ENCODE measurements at places on chromosomes 5 and 9.

DNA sequence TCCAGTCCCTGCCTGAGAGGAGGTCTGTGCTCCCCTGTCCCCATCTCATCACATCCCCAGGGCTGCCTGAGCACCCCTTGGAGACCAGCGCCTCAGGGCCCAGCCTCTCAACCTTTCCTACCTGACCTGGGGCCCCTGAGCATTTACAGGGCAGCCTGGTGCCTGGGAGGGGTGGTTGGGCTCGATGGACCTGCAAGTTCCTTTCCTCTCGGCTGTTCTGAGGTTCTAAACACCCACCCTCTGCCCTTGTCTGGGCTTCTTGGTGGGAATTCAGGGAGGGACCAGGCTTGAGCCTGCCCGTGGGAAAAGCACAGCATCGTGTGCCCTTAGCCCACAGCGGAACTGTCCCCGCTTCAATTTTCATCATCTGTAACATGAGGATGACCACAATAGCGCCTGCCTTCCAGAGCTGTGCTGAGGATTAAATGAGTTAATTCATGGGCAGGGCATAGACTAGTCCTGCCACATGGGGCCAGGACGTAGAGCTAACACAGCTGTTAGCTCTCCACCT, 91.0 kb upstream of the SH3PXD2B start:
- no peak for DNase-seq

DNA sequence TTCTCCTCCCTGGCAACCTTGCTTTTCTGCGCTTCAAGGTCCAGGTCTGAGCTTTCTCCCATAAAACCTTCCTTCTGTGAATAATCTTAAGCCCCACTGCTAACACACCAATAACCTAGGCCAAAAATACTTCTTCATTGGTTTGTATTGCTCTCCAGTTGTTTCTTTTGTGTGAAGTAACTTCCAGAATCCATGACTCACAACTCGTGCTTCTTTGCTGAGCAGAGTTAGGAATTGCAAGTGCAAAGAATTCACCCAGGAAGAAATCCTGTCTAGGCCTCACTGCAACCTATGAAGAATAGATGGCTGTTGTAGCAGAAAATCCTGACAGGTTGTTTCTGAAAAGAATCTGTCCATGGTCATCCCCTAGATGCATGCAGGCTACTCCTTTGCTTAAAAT, 295.7 kb downstream of the MED10 start:
- no peak for DNase-seq

DNA sequence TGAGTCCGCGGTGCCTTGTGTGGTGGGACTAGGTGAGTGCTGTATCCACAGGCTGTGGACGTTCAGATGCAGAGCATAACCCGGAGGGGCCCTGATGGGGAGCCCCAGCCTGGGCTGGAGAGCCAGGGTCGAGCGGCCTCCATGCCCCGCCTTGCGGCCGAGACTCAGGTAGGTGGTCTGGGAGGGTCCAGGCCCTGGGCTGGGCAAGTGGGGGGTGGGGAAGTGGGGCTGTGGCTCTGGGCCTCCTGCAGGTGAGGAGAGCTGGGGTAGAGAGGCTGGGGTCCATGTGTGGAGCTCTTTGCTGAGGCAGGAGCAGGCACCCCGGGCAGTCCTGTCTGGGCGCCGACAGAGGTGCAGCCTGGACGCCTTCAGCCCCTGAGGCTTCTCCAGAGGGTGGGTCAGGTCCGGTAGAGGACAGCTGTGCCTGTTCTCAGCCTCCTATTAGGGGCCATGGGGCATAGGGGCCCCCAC, 241.1 kb downstream of the CACNA1B start:
- DNase-seq = no peak

DNA sequence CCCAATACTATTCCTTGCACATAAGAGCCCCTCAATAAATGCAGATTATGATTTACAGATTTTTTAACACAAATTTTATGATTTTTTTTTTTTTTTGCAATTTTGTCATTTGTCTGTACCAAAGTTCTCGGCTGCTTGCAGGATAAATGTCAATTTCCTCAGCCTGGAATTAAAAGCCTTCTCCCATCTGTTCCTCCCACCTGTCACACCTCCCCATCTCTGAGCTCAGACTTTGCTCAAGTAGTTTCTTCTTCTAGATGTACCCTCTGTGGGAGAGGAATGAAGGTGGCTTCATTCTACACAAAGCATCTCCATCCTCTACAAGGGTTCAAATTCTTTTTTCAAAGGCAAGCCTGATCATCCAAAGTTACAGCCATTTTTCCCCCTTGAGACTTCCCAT, 153.7 kb upstream of the GRAMD2B start:
- DNase-seq = no peak

GRCh38 chr5:153456354-153456753, 34.1 kb upstream of the GRIA1 start:
- DNase-seq = no peak

- no peak for DNase-seq
These were observed 1636.5 kb upstream of the C9orf72 start for GRCh38 chr9:29209748-29210291.

DNA sequence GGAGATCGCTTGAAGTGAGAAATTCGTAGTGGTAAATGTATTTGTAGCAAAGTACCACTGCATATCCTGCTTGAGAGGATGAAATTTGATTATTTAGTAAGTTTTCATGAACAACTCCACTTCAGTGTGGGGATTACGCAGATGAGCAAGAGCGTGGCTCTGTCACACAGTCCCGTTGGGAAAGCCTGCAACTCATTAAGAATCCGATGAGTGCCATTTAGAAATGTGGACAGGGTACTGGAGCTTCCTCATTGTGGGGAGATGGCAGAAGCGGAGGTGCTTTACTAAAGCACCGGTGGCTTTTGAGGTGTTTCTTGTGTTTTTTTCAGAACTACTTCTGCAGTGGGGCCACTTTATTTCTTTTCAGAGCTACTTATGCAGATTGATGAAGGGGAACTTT, 1.4 kb downstream of the TJP2 start:
- no peak for DNase-seq

- DNase-seq = no peak
These were observed 2.4 kb downstream of the ANXA6 start for GRCh38 chr5:151154931-151155774.

GRCh38 chr9:116027951-116028350, 125.6 kb upstream of the PAPPA start:
- DNase-seq = no peak

GRCh38 chr5:43728581-43728980, 125.6 kb downstream of the NNT start:
- DNase-seq = no peak

- DNase-seq = no peak
These were observed 59.5 kb upstream of the ASS1 start for GRCh38 chr9:130385257-130385656.

DNA sequence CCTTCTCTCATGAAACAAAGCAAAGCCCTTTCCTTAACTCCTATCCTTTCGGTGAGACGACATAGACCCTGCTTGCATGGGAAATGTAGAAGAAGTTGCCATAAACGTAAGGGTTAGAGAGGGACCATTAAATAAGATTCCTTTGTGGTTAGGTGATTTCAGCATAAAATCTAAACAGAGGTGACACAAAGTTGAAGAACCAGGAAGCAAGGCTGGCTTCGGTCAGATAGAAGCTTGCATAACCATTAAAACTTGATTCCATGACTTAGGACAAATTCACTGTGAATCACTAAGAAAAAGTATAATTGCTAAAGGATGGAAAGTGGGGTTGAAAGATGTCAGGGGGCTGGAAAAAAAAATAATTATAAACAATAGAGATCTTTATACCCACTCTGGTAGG, 30.9 kb upstream of the ABLIM3 start:
- no peak for DNase-seq

DNA sequence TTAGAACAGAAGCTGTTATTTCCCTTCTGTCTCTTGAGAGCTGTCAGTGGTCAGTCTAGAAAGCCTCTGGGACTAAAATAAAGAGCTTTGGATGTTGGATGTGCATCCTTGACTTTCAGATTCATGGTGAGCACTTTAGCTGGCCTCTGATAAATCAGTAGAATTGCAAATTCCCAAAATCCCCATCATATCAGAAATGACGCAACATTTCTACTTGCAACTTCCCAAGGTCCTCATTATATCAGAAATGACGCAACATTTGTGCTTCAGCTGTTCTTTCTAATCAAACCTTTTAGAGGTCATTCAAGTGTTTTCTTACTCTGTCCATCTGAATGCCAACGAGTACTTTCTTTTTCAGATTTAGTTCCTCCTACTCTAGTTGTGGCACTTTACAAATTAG, 167.3 kb upstream of the MOCS2 start:
- DNase-seq = no peak

GRCh38 chr9:114137831-114138230, 17.5 kb upstream of the COL27A1 start:
- no peak for DNase-seq

- no peak for DNase-seq
These were observed 376.4 kb downstream of the DEPDC1B start for GRCh38 chr5:60323596-60323995.

- DNase-seq = no peak
These were observed 9.9 kb upstream of the ALDOB start for GRCh38 chr9:101445353-101446029.

- no peak for DNase-seq
These were observed 4.3 kb upstream of the IFNK start for GRCh38 chr9:27519466-27520465.

DNA sequence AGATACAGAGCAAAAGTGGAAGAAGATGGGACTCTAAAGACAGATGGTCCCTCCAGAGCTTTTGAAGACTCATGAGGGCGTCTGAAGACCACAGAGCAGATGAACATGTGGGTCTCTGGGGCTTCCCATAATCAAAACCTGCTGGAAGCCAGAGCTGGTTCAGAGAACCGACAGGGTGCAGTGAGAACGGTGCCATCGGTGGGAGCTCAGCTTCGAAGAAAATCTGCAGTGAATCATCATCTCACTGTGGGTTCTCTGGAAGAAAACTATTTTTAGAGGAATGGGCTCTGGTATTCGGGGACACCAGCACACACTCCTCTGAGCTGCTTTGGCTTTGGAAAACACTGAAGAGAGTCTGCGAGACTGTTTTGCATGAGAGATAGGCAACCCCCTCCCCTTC, 222.4 kb upstream of the PANK3 start:
- no peak for DNase-seq

DNA sequence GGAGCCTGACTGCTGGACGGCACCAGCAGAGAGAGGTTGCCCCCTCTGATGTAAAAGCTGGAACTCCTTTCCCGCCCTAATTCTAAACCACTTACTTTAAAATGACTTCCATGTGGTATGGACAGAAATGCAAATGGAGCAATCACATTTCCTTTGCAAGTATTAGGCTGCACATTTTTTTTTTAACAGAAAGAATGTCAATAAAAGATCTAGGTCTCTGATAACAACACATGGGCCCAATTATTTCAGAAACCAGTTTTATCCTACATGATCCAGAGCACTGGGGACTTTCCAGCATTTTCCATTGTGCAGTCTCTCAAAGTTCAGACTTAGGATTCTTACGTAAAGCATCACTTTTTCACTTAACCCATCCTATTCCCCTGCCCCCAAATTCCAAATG, 203.7 kb downstream of the NXNL2 start:
- peak; percentile 80 for DNase-seq

GRCh38 chr5:163613150-163613442, 107.7 kb downstream of the MAT2B start:
- no peak for DNase-seq

DNA sequence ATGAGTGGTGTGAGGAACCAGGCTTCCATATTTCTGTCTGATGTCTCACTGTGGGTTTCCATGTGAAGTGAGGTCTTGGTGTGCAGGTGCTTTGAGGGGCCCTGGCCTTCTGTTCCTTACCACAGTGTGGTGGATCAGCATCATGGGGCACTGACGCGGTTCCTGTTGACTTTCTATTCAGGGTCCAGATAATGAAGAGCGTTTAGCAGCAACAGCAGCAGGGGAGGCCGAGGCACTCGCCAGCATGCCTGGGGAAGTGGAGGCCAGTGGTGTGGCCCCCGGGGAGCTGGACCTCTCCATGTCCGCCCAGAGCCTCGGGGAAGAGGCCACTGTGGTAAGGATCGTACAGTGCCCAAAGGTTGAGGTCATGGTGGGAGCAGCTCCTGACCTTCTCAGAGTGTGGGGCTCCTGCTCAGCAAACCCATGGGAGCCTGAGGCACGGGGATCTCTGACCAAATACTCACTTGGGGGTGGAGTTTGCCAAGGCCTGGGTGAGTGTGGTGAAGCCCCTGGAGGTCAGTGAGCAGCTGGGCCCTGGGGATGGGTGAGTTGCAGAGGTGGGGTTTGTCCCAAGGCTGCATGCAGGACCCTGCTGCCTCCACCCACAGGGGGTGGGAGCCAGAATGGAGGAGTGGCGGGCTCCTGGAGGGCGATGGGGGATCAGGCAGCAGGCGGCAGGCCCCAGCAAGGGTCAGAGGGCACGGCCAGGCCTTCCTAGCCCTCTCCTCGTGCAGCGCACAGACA, 61.2 kb downstream of the COL15A1 start:
- DNase-seq = no peak

GRCh38 chr5:56160723-56161438, 72.2 kb downstream of the ANKRD55 start:
- DNase-seq = no peak

Measured in GM04503 (cell line).